ENCODE measurements at places on chromosomes 7 and 10.

GRCh38 chr10:130902929-130903328 lies 408.6 kb downstream of the TCERG1L start:
- no peak for DNase-seq

GRCh38 chr7:28161331-28161730 lies 19.3 kb downstream of the JAZF1 start:
- DNase-seq = no peak

DNA sequence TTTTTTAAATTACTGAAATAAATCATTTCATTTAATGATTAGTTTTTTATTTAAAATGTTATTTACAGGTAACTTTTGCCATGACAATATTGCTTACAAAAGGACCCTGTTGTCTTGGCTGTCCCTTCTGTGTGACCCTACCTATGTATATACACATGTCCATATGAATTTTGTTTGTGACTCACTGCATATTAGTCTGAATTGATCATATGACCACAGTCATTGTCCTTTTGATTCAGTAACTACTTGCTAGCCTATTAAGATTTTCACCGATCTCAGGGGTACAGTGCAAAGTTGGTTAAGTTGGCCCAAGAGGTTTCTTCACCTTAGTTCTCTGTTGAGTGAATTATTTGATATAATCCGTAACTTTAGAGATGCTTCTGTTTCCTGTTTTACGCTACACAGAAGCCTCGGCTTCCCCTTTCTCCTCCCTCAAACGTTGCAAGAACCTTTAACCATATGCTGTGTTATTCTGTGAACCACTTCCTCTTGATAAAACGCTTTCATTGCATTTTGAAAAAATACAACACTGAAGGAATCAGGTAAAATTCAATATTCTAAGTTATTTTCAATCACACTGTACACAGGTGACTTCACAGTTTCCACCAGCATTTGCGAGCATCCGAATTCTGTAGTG lies 43.9 kb downstream of the APBB1IP start:
- no peak for DNase-seq

- DNase-seq = no peak
These were observed 41.4 kb downstream of the PRTFDC1 start for GRCh38 chr10:24911029-24911428.

GRCh38 chr7:25947669-25948516 lies 204.1 kb upstream of the NFE2L3 start:
- DNase-seq = no peak

DNA sequence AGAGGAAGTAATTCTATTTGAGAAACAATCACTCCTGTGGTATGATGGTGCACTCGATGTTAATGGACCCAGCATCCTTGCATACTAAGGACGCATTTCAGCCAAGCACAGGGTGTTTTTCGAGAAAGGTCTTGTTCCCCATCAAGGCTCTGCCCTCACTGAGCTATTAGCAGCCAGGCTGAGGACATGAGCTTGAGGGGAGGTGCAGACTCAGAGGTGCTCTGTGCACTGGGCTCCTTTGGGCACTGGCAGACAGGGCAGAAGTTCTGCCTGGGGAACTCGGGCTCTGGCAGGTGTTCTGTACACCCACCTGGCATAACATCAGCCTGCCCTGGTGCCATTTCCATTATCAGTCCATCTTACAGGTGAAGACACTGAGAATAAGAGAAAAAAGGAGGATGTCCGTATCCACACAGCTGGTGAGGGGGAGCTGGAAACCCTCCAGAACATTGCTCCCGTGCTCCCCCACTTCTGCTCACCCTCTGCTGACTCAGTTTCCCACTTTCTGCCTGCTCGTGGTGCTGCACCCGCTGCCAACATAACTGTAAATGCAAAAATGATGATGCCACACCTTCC lies 92.7 kb upstream of the RET start:
- DNase-seq = no peak

GRCh38 chr10:101676565-101676964 lies 18.4 kb downstream of the FBXW4 start:
- no peak for DNase-seq

GRCh38 chr7:15087771-15088170 lies 185.2 kb upstream of the DGKB start:
- no peak for DNase-seq

GRCh38 chr7:44914992-44915607 lies 29.8 kb upstream of the PURB start:
- no peak for DNase-seq

GRCh38 chr10:625751-626711 lies 63.4 kb downstream of the DIP2C start:
- no peak for DNase-seq

- no peak for DNase-seq
These were observed 207.0 kb downstream of the DNAJB6 start for GRCh38 chr7:157543791-157544190.

DNA sequence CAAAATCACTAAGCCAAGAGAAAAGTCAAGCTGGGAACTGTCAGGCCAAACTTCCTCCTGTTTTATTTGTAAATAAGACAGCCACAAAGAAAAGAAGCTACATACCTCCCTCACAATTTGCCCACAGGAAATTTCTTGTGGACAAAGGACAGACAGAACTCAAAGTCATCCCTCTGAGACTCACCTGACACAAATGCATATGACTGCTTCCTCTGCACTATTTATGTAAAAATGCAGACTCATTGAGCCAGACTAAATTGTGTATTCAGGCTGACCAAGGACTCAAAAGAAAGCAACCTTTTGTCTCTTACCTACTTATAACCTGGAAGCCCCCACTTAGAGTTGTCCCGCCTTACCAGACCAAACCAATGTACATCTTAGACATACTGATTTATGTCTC lies 11.8 kb downstream of the TOMM7 start:
- DNase-seq = no peak

DNA sequence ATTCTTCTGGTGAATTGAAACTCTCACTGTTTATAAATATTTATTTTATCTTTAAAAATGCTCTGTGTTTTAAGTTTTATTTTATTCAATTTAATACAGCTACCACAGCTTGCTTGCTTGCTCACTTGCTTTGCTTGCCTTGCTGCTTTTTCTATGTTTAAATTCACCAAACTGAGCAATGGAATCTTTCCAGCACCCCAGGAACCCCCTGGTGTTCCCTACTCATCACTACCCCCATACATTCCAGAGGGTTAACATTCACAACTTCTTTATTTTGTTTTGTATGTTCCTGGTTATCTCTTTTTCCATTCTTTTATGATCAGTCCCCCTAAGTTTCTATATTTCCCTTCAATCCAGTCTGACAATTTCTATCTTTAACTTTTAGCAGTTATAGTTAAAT lies 166.5 kb upstream of the COL1A2 start:
- no peak for DNase-seq

- no peak for DNase-seq
These were observed 39.0 kb upstream of the PCBD1 start for GRCh38 chr10:70927189-70927943.

- DNase-seq = no peak
These were observed 3.8 kb downstream of the SPRN start for GRCh38 chr10:133420579-133420978.

DNA sequence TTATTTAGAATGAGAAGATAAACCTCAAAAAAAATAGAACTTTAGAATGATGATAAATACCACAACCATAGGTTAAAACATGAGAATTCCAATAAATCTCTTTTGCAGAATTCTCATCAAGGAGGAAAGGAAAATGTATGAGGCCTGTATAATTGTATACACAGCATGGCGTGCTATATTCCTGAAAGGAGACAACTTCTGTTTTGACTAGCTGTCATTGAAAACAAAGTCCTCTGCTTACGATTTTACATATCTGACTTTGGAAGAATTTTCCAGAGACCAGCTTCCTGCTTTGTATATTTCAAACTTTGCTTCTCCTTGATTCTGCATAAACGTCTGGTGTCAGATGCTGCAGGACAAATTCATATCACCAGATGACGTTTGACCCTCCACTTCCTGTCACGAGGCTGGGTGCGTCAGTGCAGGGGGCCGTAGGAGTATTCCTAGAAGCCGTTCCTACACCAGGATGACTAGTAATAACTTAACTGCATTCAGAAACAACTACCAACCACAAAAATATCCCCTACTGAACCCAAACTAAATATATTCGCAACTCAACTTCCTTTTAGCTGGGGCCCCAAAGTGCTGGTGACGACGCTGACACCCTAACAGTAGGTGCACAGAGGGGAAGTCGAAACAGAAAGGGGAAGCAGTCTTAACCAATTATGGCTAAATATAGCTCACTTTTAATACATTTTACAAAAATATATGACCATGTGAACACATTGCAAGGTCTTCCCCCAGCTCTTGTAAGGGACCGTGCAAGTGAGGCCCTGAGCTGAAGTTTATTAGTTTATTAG lies 178.6 kb upstream of the INHBA start:
- no peak for DNase-seq

GRCh38 chr7:102872460-102872859 lies 40.3 kb upstream of the LRRC17 start:
- no peak for DNase-seq

DNA sequence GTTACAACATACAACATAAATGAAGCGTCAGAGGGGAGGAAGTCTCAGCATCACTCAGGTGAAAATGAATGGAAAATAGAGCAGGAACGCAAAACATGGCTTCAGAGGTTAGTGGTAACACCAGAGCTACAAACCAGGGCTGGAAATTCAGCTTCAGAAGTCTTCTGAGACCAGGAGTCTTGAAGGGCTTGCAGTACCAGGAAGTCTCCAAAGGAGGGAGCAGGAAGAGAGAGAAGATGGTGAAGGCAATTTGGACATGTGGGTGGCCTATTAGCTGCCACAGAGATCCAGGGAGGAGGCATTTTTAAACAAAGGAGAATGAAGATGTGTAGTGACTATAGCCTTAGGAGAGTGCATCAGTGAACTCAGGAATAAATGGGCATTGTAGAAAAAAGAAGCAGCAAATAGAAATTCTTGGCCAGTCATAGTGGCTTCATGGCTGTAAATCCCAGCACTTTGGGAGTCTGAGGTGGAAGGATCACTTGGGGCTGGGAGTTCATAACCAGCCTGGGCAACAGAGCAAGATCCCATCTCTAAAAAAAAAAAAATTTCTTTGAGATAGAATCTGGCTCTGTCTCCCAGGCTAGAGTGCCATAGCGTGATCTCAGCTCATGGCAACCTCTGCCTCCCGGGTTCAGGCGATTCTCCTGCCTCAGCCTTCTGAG lies 9.3 kb upstream of the TET1 start:
- peak; percentile 25 for DNase-seq

GRCh38 chr7:84191842-84192241 lies 2.7 kb downstream of the SEMA3A start:
- DNase-seq = no peak

DNA sequence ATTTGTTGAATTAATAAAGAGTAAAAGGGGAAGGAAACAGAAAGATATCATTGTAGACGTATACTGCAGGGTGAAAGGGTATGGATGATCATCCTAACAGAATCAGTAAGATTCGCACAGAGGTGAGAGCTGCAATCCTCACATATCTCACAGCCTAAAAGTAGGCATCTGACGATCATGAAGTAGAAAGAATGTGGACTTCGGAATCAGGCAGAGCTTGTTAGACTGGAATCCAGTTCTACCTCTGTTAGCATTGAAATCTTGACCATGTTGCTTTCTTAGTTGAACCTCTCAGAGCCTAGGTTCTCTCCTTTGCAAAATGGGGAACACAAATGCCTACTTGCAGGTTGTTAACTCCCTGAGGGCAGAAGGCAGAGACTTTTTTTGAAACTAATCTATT lies 320.0 kb upstream of the C7orf33 start:
- DNase-seq = no peak

DNA sequence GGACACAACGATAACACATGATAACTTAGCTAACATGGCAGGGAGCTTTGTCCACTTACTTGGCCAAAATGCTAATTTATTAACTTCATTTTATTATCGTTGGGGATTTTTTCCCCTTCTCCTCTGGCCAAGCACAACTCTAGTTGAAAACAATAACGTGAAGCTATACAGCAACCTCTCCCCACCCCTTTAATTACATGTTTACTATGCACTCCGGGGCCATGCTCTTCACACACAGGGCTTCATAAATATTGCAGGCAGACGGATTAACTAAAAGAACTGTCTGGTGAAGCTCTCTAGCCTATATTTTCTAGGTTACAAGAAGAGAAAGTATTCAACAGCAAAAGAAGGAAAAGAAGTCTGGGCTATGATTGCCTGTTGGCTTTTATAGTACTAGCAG lies 51.7 kb downstream of the XRCC2 start:
- DNase-seq = no peak

GRCh38 chr7:144866189-144866588 lies 30.3 kb upstream of the TPK1 start:
- DNase-seq = no peak

- no peak for DNase-seq
These were observed 2.8 kb upstream of the GNAI1 start for GRCh38 chr7:80131675-80132435.

GRCh38 chr10:62081341-62082270 lies 180.1 kb downstream of the ARID5B start:
- no peak for DNase-seq

GRCh38 chr7:120402079-120402767 lies 129.2 kb downstream of the KCND2 start:
- DNase-seq = no peak

DNA sequence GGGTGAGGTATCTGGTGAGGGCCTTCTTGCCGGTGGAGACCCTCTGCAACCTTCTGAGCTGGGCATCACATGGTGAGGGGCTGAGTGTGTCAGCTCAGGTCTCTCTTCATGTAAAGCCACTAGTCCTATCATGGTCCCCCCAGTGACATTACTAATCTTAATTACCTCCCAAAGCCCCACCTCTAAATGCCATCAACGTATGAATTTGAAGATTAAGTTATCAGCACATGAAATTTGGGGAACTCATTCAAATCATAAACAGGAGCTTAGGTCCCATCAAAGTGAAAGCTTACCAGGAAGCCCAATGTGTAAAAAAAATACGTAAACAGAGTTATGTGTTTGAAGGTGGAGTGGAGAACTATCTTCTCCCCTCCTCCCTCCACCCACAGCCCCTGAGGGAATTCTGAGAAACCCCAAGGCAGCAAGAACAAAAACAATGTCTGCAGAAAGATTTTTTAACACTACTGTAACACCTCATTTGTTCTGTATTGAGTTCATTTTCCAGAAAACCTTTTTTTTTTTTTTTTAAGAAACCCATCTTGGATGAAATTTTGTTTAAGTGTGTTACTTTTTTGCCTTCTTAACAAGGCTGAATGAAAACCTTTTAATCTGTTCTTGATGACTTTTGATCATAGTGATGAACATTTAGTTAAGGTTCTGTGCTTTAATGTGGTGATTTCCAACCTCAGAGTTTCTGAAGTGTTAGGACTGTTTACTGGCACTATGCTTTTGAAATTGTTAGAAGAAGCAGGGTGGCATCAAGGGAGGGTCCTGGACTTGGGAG lies 19.1 kb upstream of the PCGF5 start:
- no peak for DNase-seq

- no peak for DNase-seq
These were observed 23.9 kb upstream of the PPP1R17 start for GRCh38 chr7:31663072-31663471.

DNA sequence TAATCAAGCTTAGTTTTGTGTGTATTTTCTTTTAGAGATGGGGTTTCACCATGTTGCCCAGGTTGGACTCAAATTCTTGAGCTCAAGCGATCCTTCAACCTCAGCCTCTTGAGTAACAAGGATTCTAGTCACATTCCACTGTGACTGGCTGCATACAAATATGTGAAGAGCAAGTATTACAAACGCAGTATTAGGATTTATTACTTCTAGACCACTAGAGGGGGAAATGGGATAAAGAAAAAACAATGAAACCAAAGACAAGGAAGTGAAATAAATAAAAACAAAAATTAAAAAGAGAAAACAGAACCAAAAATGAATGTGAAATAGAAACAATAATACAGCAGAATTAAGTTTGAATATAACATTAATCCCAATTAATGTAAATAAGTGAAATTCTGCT lies 308.7 kb downstream of the ANKRD30A start:
- no peak for DNase-seq

GRCh38 chr7:144761493-144761892 lies 74.4 kb downstream of the TPK1 start:
- DNase-seq = no peak
